ENCODE measurements at places on chromosomes 2 and 18. TPM values are rescaled to one million over a fixed set of nuclear protein-coding genes. Genes with fewer than 3 reads are reported as not detected.

Gene NGEF
- 22.9 TPM for polyA plus RNA-seq

Gene IL36G
- 0.51 TPM for polyA plus RNA-seq

Gene TMEM198
- polyA plus RNA-seq, result 19.9 TPM

Gene EFR3B
- 6.2 TPM for polyA plus RNA-seq

Gene PRSS56
- polyA plus RNA-seq, result not detected

Gene WDR75
- 41.2 TPM for polyA plus RNA-seq

DNA sequence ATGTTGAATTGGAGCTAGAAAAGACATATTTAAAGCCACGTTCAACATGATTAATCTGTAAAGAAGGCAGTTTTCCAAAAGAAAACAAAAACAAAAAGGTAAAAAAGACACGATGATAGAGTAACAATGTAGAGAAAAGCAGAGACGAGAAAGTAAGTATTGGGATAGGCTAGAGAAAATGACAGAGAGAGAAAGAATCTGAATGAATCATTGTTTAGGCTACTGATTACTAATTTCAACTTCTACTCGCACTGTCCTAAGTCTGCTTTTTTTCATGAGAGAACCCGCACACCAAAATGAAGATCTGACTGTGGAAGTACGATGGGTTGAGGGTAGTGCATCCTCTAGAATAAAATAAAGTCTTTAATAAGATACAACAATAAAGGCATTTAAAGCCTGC, 1599.2 kb upstream of the TMEFF2 start:
- H3K27me3 ChIP-seq, result no peaks in the 10 kb centered on the region
- no peak overlapping the region for H3K4me3 ChIP-seq
- no peaks in the 10 kb centered on the region for H3K4me1 ChIP-seq

- H3K36me3 ChIP-seq, result no peaks in the 10 kb centered on the region
- H3K27me3 ChIP-seq, result peaks cover 77% of the 10 kb centered on the region
- peak within 1 kb of the TSS; percentile 16 for H3K4me3 ChIP-seq
- DNase-seq, result peak; percentile 21
- H3K27ac ChIP-seq, result no peak within 1 kb of the TSS
Measured at GRCh38 chr2:26847655-26848335, at the start of gene DPYSL5. Gene DPYSL5 (plus strand): TSS chr2:26848132. CDS start chr2:26898500, 50,368 bp downstream.

- H3K36me3 ChIP-seq, result no peaks in the 10 kb centered on the region
- H3K4me3 ChIP-seq, result no peak overlapping the region
- DNase-seq, result no peak
- H3K27ac ChIP-seq, result no peak overlapping the region
- H3K4me1 ChIP-seq, result no peaks in the 10 kb centered on the region
Measured at GRCh38 chr2:136135921-136136906, 18.3 kb upstream of the CXCR4 start.

DNA sequence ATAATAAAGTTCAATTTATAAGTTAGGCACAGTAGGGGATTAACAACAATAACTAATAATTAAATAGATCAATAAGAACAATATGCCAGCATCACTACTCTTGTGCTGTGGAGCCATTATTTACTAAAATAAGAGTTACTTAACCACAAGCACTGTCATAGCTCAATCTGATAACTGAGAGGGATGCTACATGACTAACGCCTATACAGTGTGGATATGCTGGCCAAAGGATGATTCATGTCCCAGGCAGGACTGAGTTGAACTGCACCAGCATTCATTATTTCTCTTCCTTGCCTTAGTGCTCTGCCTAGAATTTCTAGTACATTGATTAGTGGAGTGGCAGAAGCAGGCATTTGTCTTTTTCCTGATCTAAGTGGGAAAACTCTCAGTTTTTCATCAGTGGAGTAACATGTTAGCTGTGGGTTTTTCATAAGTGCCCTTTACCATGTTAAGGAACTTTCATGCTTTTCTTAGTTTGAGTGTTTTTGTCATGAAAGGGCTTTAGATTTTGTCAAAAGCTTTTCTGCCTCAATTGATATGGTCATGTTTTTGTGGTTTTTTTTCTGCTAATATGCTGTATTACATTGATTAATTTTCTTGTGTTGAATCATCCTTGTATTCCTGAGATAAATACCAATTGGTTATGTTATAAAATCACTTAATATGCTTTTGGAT, 21.7 kb downstream of the KIAA1328 start:
- H3K27ac ChIP-seq, result no peak overlapping the region
- H3K4me1 ChIP-seq, result no peaks in the 10 kb centered on the region
- no peak for DNase-seq
- H3K27me3 ChIP-seq, result no peaks in the 10 kb centered on the region
- H3K4me3 ChIP-seq, result no peak overlapping the region

All from large intestine (tissue), 12 donors.